ENCODE measurements at places on chromosomes 5 and 9. TPM values are rescaled to one million over a fixed set of nuclear protein-coding genes. Genes with fewer than 3 reads are reported as not detected.

ACTBL2 gene
- total RNA-seq, result not detected

GRCh38 chr5:123450114-123450513 lies 26.9 kb upstream of the CEP120 start:
- no peak for DNase-seq

GRCh38 chr9:10571699-10572098 lies 41.1 kb downstream of the PTPRD start:
- no peak for DNase-seq

GRCh38 chr5:142432961-142433360 lies 108.1 kb upstream of the SPRY4 start:
- no peak for DNase-seq

- no peak for DNase-seq
Measured at GRCh38 chr5:168165221-168165914, 126.1 kb upstream of the WWC1 start.

DNA sequence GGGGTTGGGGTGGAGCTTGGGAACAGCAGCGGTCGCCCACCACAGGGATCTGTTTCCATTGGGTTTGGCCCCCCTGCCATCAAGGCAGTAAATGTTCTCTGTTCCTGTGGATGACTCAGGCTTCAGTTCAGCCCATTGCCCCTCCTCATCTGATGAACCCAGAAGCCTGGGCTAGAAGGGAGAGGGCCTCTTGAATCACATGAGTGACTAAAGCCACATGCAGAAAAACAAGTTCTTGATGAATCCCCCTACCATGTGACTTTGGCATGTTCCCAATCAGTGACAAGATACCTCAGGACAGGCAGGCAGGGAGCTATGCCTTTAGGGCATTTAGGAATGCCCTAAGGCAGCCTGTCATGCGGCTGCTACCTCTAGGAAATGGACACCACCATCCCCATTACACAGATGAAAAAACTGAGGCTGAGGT lies 2.5 kb downstream of the SH3PXD2B start:
- no peak for DNase-seq

DNA sequence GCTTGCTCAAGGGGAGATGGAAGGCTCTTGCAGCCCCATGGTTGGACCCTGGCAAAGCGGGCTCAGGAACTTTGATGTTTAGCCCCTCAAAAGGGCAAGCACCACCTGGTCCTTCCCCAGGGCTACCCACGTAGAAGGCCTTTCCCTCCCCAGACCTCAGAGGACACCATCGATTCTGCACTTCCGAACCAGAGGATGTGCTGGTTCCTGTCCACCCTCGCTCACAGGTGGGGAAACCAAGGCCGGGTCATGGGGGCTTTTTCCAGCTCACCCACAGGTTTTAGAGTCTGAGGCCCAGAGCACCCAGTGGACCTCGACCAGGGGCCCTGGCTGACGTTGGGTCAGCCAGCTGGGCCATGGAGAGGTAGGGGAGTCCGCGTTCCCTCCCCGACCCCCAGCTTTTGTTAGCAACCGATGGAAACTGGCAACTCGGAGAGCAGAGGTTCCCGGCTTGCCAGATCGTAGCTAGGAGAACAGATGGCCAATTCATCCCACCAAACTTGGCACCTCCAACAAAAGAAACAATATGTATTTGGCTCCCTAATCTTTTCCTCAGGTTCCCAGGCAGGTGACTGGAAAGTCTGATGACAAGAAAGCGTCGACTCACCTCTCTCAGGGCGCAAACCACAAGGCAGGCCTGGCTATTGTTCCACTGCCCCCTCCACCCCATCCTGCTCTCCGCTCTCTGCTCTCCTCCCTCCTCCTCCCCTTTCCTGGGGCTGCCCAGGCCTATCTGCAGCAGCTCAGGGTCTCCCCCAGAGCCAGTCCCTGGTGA lies 167.6 kb upstream of the SMIM23 start:
- DNase-seq, result no peak

DNA sequence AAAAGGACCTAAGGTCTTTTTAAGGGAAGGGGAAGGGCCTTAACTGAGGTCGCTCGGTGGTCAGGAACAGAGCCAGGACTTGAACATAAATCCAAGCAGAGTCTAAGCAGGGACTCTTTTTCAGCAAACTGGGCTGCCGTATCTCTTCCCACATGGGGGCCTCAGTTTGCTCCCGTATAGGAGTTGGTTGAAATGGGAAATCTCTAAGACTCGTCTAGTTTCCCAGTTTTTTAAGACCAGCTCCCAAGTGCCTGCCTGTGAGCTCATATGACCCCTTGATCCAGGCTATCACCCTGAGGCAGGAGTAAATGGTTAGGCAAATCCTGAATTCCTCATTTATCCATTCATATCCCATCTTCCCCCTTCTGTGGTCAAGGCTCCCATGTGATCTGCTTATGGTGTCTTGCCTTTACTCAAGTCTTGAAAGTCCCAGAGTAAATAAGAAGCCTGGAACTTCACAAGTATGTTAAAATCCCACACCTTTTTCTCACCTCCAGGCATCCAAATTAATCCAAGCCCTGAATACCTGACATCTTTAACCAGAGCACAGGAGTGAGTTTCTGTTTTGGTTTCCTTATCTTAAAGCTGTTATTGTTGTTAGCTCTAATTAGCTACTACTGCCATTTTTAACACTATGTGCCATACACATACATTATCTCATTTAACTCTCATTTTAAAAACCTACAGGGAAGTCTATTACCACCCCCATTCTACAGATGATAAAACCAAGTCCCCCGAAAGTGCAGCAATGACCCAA lies 3.0 kb downstream of the ARSI start:
- DNase-seq, result no peak

- no peak for DNase-seq
Measured at GRCh38 chr5:31235381-31235780, 41.9 kb downstream of the CDH6 start.

DNA sequence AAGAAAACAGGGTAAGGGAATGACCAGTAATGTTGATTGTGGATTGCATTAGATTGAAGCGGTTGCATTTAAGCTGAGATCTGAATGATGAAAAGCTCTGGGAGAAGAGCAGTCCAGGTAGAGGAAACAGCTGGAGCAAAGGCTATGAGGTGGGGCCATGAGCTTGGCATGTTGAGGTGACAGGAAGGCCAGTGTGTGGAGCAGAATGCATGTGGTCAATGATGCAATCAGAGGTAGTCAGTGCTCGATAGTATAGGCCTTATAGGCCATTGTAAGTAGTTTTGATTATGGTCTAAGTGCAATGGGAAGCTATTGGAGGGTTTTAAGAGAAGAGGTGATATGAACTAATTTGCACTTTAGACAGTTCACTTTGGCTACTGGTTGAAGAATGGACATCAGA lies 270.4 kb downstream of the ARHGAP26 start:
- DNase-seq, result no peak

- DNase-seq, result no peak
Measured at GRCh38 chr9:97064176-97064575, 25.2 kb upstream of the CTSV start.

DNA sequence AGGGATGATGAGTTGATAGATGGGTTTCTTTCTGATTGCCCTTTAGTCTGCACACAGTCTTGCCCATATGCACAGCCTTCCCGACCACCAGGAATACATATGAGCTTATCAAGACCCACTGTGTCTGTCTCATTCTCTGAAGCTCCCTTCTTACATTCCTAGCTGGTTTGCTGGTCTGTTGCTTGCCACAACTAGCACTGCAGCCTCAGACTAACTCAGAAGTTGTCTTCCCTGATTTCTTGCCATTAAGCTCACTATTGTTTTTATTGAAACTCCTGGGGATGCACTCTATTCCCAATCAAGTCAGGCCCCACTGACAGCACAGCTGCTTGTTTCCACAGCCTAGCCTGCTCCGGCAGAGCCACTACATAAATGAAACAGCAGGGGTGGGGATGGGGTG lies 97.5 kb downstream of the SAXO1 start:
- DNase-seq, result no peak

DNA sequence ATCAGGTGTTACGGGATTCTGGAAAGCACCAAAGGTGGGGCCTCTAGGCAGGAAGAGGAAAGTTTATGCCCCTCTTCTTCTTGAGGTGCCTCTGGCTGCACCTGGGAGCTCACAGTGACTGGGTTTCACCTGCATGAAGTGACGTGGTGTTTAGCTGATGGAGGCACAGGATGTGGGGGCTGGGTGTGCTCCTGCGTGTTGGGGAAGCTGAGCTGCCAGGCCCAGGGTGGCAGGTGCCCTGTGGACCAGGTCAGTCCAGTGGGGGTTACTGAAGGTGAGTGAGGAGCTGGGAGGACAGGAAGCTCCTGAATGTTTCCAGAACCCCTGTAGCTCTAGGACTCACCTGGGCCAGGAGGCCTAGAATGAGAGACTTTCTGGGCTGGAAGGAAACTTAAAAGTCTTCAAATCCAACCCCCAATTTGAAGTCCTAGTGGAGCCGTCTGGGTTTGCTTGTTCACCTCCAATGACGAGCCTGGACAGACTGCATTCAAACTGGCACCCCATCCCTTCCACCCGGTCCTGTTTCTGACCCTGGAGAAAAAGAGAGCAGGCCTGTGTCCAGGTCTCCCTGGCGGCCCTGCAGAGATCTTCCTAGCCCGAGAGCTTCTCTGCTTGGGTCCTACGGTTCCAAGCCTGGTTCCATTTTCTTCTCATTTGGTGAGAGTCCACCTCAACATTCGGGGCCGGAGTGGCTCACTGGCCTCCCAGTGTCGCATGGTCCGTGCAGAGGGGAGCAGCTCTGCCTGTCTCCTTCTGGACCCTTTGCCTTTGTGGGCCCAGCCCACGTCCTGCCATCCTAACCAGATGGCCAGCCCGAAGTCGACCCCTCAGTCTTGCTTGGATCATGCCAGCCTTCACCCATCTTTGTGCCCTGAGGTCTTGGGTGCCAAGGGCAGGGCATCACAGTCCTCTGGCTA lies 22.3 kb downstream of the TRAF1 start:
- no peak for DNase-seq

MCTP1 gene
- total RNA-seq, result 147 TPM

DNA sequence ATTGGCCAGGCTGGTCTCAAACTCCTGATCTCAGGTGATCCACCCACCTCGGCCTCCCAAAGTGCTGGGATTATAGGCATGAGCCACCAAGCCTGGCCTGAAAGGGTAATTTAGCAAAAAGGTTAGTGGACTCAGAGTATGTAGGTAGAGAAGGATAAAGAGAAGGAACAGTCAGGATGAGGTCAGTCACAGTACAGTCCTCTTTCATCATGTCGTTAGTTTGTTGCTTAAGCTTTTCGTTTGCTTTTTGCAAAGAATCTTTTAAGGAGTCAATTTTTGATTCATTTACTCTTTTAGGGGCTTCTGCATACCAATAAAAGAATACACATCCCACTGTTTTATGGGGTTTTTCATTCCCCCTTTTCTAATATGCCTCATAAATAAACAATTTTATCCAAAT lies 17.8 kb upstream of the GBGT1 start:
- DNase-seq, result no peak

DNA sequence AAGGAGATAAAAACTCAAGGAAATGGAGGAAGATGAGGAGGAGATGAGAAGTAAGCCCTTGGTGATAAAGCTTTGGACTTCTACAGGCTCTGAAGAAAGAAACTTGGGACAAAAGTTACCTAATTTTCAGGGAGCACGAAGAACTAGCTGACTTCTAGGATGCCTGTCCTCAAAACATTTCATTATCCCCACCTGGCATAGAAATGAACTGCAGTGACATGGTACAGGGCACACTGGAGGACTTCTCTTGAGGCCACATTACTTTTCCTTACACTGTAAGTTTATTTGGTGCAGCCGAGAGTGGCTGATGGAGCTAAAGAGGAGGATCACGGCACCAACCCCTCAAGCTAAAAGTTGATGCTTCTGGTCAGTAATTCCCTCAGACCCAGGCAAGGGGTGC lies 269.5 kb upstream of the MSX2 start:
- no peak for DNase-seq

- no peak for DNase-seq
Measured at GRCh38 chr5:2007496-2007877, 124.8 kb upstream of the IRX4 start.

- DNase-seq, result no peak
Measured at GRCh38 chr9:116800074-116800473, 113.0 kb downstream of the TRIM32 start.

GRCh38 chr5:133851521-133851920 lies 116.9 kb downstream of the C5orf15 start:
- DNase-seq, result no peak

SPAG8 gene
- 4.7 TPM for total RNA-seq

DNA sequence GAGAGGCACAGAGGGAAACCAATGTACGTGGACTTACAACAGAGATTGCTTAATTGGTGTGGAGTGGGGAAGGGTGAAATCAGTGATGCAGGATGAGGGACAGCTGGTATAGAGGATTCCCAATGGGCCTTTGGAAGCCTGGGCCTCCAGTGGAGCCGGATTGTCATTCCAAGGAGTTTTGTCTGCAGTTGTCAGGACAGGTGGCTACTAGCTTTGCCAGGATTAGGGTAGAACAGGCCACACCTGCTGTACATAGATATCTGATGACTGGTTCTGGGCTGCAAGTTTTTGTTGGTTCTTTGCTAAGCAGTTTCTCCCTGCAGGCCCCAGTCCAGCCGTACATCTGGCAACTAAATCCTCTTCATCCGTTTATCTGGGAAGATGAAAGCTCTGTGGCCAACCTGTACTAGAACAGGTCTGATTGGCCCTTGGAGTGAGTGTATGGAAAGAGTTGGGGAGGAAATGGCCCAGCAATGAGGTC lies 4.2 kb downstream of the SKP2 start:
- DNase-seq, result no peak

- DNase-seq, result no peak
Measured at GRCh38 chr5:57455511-57456455, 26.8 kb downstream of the ACTBL2 start.

MSX2 gene
- not detected for total RNA-seq

DNA sequence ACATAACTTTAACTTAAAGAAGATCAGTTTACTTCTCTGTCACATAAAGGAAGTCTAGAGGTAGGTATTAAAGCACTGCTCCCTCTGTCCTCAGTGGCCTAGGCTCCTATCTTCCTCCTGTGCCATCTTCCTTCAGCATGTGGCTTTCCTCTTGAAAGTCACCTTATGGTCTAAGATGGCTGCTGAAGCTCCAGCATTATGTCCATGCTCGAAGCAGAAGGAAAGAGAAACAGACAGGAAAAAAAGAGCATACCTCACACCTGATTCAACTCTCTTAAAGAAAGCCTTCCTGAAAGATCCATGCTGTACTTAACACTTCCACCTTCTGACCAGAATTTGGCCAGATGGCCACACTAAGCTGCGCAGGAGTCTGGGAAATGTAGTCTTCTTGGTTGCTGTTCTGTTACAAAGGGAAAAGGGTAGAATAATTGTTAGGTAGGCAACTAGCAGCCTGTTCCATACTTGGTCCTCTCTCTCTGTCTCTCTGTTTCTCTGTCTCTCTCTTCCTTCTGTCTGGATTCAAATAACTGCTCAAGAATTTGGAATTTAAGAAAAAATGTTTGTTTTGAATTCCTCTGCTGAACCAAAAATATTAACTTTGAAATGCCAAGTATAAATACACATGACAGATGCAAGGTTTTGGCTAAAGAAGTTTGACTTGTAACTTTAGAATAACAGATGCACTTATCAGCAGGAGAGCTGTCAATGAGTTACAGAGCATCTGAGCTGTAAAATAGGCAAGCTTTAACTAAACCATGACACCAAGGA lies 16.0 kb downstream of the TMEM174 start:
- DNase-seq, result no peak

DNA sequence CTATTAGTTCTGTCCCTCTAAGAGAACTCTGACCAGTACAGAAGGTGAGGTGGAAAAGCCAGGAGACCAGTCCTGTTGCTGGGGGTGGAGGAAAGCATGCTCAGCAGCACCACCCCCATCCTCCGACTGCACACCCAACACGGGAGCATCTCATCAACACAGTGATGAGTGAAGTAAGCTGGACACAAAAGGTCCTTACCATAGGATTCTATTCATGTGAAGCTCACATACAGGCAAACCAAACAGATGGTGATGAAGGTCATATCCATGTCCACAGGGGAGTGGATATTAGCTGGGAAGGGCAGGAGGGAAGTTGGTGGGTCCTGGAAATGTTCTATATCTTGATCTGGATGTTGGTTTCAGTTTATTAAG lies 14.8 kb upstream of the MARCHF6 start:
- no peak for DNase-seq

MRRF gene
- total RNA-seq, result 26.2 TPM

All from occipital lobe (tissue), 3 donors.